ENCODE measurements at places on chromosomes 4 and X.

- DNase-seq = no peak
Observed at GRCh38 chr4:13371048-13371447, 113.1 kb downstream of the RAB28 start.

GRCh38 chr4:152976212-152976761 lies 40.2 kb downstream of the FHDC1 start:
- no peak for DNase-seq

DNA sequence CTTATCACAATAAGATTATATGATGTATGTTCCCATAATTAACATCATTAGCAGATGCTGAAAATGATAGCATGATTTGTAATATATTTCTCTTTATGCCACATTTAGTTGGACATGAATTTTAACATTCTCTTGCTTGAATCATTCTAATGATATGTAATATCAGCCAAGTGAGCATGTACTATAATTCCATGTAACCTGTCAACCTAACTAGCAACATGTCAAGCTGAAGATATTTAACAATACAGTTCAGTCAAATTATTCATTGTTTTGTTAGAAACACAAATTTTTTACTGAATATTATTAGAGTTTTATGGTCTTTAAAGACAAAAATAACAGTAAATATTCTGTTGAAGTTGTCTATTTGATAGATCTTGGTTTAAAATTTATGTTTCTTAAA lies 920.4 kb upstream of the PCDH10 start:
- no peak for DNase-seq

- DNase-seq = no peak
Observed at GRCh38 chr4:138112389-138112788, 129.8 kb downstream of the SLC7A11 start.

Data from stimulated activated effector memory CD8-positive, alpha-beta T cell treated with anti-CD3 and anti-CD28 coated beads, Interleukin-12 subunit alpha, Interleukin-12 subunit beta, amount 100 ng/mL, for 72 hours (primary cell).